Tongue (tissue), 3 donors: ENCODE measurements at places on chromosomes 1 and 21.

DNA sequence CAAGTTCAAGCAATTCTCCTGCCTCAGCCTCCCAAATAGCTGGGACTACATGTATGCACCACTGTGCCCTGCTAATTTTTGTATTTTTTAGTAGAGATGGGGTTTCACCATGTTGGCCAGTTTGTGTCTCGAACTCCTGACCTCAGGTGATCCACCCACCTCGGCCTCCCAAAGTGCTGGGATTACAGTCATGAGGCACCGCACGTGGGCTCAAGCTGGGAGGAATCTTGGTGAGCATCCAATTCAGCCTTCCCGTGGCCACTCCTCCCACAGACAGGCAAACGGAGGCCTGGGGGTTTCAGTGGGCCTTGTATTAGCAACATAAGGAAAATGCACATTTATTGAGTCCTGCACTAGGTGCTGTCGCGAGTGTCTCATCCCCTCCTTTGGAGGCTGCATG is 24.5 kb upstream of the VWA5B1 start:
- no peak for DNase-seq

GRCh38 chr21:33940164-33940880 is 24.7 kb upstream of the ATP5PO start:
- no peak for DNase-seq

DNA sequence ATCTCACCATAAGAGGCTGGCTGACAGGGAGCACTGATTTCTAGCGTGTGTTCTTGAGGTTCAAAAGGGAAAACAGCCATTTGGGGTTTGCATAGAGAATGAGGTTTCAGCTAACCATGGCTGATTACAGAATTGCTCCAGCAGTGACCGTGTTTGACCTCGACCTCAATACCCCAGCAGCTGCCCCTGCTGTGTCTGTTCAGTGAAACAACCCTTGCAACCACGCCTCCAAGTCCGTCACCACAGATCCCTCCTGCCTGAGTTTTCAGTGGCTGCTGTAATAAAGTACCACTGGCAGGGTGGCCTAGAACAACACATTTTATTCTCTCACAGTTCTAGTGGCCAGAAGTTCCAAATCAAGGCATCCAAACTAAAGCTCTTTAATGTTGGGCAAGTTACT is 147.7 kb downstream of the HUNK start:
- no peak for DNase-seq

DNA sequence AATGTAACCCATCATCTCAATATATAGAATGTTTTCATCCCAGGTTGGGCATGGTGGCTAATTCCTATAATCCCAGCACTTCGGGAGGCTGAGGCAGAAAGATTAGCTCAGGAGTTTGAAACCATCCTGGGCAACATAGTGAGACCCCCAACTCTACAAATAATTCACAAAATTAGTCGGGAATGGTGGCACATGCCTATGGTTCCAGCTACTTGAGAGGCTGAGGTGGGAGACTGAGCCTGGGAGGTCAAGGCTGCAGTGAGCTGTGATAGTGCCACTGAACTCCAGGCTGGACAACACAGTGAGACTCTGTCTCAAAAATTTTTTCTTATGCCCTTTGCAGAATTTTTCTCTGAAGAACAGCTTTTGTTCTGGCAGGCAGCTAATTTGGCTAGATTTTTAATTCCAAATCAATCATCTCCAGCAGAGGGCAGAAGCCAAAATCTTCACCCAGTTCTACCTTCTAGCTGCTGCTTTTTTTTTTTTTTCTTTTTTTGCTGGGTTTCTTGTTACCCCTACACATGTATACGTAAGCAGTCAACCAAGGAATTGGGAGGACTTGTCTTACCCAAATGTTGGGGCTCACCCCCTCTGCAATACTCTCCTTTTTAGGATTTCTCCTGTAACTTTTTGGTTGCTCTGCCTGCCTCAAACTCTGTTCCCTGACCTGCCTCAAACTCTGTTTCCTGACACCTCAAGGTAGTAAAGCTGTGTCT is 2.7 kb upstream of the RAD54L start:
- DNase-seq, result peak; percentile 21

DNA sequence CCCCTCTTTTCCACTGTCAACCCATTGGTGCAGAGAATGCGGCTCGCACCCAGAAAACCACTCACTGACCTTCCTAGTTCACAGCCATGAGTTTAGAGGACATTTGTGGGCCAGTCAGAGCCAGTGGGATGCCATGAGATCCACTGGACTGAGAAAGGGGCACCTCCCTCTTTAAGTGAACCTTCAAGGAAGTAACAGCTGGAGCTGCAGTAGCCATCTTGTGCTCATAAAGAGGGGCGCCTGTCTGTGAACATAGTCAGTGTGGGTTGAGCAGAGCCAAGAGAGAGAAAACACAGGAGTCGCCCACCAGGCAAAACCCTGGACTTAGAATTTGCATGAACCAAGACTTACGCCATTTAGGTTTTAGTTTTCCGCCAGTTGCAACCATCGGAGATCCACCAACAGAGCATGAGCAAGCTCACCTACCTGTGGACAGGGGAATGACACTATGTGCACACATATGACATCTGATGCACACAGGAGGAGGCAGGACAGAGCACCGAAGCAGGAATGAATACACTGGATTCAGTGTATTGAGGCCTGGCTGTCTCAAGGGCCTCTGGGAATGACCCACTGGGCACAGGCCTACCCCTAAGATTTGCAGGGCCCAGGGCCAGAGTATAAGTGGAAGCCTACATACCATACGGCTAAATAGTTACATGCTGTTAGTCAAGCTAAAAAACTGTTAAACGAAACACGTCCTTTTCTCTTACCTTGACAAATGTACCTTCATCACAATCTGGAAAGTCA is 151.6 kb downstream of the GRIK3 start:
- no peak for DNase-seq

GRCh38 chr21:16376673-16377072 is 646.9 kb downstream of the USP25 start:
- no peak for DNase-seq

DNA sequence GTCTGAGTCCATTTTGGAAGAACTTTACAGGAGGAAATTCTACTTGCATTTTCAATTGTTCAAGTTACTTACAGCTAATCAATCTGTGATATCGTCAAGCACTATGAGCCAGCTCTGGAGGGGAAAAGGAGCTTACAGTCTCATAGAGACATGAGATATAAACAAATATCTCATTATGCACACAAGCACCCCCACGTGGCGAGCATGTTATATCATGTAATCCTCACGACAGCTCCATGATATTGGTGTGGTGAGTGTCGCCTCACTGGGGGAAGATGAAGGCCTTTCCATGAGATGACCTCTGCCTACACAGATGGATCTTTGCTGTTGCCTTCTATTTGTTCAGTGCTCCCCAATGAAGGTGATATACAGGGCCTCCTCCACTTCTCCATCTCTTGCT is 34.6 kb downstream of the TNR start:
- DNase-seq, result no peak

DNA sequence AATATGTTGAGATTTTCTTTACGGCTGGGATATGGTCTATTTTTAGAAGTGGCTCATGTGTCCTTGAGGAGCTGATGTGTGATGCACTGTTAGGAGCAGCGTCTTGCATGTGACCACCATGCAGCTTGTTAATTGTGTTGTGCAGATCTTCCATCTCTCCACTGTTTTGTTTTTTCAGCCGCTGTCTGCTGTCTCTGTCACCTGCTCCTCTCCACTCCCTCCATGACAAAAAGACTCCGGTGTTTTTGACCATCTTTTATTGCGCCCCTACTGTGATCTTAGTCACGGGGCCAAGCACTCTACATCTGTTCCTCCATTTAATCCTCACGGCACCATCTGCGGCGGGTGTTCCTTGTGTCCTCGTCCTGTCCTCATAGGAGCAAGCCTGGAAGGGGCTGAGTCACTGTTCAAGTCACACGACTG is 51.8 kb downstream of the ADARB1 start:
- DNase-seq, result peak; percentile 73

DNA sequence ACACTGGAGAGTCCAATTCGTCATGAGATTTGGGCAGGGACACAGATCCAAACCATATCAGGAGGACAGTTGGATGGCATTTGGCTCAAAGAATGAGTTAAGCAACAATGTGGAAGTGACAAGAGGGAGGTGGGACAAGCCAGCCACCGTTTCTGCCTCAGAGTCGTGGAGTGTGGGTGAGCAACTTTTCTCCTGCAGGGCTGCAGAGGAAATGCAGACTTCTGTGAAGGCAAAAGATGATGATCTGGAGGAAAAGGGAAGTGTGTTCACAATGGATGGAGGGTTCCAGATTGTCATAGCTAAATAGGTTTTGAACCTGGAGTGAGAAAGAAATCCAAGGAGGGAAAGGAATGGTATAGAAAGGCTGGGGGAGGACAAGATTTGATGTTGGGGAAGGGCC is 16.4 kb upstream of the KANK4 start:
- DNase-seq, result no peak

GRCh38 chr1:30089024-30089430 is 634.4 kb downstream of the MATN1 start:
- peak; percentile 51 for DNase-seq

DNA sequence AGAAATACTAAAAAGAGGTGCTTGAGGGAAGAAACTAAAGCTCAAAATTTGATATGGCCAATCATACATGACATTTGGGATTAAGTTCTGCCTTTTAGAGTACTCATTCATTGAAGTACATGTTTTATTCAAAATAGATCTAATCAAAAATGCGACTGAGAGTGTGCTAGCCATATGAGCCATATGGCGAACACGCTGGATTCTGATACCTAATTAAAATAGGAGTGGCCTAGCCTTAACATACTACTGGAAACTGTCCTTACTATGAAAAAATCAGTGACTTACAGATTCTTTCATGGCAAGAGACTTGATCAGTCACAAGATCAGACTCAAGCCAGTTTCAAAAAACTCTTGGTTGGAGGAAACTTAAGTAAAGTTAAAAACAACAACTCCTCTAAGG is 73.9 kb downstream of the PTGER3 start:
- DNase-seq, result no peak

GRCh38 chr1:233183226-233184020 is 112.1 kb downstream of the PCNX2 start:
- DNase-seq, result no peak

GRCh38 chr21:33752260-33752659 is 110.0 kb downstream of the ITSN1 start:
- DNase-seq, result no peak

GRCh38 chr1:8398086-8398485 is 80.2 kb downstream of the SLC45A1 start:
- no peak for DNase-seq
